NCI-H1092 (cell line): ENCODE measurements at places on chromosomes 2 and 18.

GRCh38 chr2:42841344-42841743, 49.0 kb upstream of the HAAO start:
- no peak for DNase-seq

DNA sequence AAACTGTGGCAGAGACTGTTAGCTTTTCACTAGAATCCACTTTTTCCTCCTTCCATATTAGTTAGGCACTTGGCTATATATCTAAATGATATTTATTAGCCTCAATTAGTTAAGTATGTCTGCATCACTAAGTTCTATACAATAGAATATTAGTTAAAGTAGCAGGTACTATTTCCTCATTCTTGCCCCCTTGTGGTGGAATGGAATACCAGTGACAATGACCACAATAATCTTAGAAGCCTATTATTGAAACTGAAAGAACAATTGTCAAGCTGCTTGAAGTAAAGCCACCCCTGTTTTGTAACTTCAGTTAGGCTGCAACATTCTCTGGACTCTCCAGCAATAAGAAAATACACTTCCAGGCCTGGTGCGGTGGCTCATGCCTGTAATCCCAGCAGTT, 476.3 kb upstream of the VWC2L start:
- DNase-seq = no peak

DNA sequence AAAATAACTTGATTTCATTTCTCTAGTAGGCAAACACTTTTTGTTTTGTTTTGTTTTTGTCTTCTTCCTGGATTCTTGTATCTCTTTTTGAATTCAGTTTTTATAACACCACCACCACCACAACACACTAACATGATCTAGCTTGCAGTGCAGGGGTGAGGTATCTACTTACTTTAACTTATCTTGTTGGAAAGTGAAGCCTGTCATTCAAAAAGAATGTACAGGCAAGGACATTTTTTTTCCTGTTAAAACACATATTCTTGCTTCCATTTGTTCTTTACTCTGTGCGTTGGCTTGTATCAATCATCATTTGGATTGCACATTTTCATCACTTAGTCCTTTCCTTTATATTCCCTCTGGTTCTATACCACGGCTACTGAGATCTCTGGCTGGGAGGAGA, 824.2 kb downstream of the PLCL1 start:
- DNase-seq = no peak

DNA sequence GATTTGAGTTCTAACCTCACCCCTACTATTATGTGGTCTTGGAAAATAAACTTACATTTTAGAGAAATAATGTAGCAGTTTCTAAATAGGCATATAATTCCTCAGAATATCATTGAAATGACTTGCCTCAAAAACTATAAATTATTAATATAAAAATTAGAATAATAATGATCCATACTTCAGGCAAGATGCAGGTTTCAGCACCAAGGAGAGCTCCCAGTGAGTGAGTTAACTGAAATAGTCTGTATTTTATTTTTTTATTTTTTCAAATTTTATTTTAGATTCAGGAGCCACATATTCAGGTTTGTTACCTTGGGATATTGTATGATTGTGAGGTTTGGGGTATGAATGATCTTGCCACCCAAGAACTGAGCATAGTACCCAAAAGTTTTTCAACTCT, 472.2 kb upstream of the DCC start:
- no peak for DNase-seq

DNA sequence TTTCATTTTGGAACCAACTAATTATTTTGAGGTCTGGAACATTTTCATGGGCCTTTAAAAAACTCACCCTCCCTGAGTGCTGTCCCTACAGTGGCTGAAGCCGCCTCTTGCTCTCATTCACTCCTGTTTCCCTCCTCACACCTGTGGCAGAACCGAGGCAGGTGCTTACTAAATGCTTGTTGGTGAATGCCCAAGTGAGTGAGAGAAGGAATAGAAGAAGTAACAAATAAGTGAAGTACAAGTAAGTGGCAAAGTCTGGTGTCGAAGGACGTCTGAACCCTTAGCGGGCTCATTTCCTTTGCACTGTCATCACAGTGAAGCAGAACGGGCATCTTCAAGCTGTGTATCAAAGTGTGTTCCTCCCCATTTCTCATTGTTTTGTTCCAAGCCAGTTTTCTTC, 135.2 kb downstream of the RHBDD1 start:
- no peak for DNase-seq

- DNase-seq = peak; percentile 15
Measured at GRCh38 chr18:61239051-61239450, 94.2 kb upstream of the CDH20 start.

- DNase-seq = no peak
Measured at GRCh38 chr2:23456881-23457760, 72.1 kb downstream of the KLHL29 start.

- no peak for DNase-seq
Measured at GRCh38 chr2:172462373-172462848, 35.0 kb downstream of the ITGA6 start.

DNA sequence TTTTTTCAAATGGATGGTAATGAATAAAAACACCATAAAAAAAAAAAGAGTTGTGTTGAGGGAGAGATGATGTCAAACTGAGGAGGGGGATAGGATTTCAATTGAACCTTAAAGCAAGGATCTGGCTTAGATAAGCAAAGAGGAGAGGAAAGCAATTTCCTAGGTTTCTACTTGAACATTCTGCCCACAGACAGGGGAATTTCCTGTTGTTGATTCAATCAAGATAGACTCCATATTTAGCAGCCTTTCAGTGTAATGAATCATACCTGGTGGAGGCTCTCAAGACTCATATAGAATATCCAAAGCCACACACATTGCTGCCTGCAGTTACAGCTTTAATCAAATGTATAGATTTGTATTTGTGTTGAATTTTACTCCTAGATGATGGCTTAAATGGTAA, 294.4 kb upstream of the PIK3C3 start:
- no peak for DNase-seq

DNA sequence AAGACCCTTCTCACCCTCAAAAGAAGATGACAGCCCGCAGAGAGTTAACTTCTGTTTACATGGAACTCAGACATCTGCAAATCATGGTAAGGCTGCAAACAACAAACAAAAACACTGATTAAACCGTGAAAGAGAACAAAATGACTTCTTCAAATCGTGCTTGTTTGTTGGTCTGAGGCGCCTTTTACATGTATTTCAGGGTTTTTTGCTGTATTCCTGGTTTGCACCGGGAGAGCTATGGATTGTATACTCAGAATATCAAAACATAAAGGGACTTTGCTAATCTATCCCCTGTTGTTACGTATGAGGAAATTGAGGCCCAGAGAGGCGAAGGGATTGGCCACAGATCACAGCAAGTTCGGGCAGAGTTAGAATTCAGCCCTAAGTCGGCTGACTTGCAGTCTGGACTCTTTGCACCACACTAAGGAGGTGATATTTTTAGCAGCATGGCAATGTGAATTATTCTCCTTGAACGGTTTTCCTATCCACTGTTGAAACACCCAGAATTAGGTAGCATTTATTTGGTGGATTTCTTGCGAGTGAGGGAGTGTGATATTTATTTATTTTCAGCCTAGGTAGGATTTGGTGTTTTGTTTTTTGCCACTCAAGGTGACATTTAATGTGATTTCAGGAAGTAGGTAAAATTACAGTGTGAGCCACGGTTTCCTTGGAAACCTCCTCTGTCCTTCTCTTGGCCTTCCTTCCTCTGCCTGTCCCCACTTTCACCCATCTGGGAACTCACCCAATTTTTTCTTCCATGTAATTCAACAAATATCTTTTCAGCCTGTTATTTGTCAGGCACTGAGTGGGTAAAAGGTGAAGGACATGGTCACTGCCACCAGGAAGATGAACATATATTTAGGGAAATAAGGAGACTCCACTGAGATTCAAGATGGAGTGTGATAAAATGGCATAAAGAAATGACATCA, 980 bp upstream of the PDE6D start:
- DNase-seq = no peak

DNA sequence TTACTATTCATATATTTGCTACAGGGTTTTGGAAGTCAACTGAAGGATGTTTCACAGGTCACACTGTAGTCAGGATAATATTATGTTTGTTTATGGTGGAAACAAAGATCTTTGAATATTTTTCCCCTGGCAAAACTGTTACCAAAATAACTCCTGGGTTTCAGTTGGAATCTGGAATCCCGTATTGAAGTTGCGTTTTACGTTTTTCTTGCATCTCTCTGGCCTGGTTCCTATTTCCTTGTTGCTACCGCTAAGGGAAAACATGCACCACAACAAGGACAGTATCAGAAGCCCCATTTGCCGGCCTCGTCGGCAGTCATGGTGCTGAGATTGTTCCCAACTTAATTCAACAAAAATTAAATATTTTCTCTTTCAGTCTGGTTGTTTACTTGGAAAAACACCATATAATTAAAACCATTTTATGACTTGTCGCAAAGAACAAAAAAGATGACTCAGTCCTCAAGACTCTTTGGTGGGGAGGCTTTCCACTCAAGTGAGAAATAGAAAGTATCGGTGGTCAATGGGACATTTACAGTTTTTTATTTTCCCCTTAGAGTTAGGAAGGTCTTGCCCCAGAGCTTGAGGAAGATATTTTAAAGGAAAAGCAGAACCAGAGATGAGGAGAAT, 42.3 kb downstream of the EN1 start:
- DNase-seq = no peak

- no peak for DNase-seq
Measured at GRCh38 chr2:201972621-201973255, 60.9 kb upstream of the FZD7 start.

- DNase-seq = no peak
Measured at GRCh38 chr2:102094917-102095316, 47.6 kb upstream of the IL1R1 start.
